CD4-positive, alpha-beta T cell treated with Interleukin-15 for 1 hour (primary cell): ENCODE measurements at places on chromosomes 3 and 15.

DNA sequence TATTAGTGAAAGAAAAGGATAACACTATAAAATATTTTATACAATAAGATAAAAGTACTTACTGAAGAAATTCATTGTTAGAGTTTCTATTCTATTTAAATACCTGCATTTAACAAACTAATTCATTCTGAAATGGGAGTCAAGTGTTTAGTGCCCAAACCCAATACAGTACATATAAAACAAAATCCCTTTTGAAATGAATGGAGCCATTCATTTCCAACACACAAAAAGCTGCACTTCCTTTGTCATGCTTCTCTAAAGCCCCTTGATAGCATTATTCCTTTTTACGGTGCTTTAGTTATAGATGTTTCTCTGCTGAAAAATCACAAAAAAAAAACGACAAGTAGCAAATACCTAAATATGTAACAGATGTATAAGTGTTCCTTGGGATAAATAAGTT, 596.3 kb downstream of the ZIC1 start:
- no peak for DNase-seq

DNA sequence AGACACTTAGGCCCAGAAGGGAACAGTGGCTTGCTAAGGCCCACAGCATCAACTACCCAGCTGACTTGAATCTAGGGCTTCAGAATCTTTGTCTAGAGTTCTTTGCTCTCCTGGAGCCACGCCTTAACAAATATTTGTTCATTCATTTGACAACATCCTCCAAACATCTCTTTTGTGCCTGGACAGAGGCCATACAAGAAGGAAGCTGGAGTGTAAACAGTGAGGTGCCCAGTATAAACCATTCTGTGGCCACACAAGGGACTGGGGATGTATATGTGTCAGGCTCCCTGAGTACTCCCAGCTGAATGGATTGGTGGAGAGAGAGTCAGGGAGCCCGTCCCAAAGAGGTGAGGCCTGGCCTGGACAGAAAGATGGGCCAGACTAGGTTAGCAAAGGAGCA, 3.4 kb downstream of the CIB2 start:
- no peak for DNase-seq

DNA sequence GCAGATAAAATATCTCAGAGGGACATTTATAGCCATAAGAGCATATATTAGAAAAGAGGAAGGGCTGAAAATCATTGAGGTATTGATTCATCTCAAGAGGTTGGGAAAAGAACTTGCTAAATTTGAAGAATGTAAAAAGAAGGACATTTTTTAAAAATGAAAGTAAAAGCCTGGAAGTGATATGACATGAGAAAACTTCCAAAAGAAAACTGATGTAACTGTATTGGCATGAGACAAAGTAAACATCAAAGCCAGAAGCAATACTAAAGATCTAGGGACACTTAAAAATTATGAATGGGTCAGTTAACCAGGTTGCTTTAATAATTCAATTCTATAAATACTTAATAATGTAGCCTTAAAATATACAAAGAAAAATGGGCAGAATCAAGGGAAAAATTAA, 31.9 kb downstream of the CEP63 start:
- no peak for DNase-seq

DNA sequence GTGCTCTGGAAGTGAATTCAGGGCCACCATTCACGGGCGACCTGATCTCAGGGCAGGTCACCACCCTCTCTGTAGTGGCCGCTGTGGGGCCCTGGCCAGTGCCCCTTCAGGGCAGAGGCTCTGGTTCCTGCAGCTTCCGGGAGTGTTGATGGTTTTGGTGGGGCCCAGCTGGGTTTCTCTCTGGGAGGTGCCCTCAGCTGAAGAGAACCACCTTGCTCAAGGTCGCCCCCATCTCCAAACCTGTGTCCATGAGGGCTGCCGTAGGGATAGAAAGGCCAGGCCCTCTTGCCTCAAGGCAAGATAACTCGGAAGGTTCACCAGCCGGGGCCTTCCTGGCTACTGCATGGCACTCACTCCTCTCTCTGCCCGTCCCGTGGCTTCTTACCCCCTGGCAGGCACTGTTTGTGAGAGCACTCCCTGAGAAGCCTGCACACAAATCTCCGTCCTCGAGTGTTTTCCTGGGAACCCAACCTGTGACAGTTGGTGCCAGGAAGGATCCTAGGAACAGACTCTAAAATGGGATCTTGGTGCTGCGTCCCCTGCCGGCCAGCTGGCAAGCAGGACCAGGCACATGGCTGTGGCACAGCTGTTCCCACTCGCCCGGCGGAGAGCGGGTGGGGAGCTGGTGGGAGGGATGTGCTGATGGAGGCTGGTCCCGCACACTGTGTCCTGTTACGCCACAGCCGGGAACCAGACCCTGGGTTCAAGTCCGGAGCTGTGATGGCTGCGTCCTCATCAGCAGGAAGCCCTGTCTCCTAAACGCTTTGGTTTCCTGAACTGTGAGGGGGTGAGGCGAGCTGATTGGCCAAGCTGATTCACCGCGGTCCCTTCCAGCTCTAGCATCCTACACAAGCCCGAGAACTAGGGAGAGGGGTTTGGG, 23.2 kb upstream of the PIGZ start:
- DNase-seq = no peak

DNA sequence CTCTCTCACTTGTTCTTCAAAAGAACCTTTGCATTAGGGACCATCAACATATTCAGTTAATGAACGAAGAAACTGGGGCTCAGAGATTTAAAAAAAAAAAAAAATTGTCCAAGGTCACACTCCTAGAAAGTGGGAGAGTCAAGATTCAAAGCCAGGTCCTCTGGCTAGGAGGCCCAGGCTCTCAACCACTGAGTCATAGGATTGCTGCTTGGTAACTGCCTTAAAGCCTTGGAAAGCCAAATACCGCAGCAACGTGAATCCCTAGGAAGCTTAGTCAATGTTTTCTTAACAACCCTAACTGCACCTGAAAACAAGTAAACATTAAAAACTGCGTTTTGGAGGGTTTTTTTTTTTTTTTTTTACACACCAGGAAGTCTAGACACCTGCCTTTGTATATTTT, 156.8 kb downstream of the WNT5A start:
- DNase-seq = no peak
